ENCODE measurements at places on chromosomes 12 and 14.

GRCh38 chr12:107917912-107918800 lies 143.7 kb downstream of the ASCL4 start:
- no peak for DNase-seq

DNA sequence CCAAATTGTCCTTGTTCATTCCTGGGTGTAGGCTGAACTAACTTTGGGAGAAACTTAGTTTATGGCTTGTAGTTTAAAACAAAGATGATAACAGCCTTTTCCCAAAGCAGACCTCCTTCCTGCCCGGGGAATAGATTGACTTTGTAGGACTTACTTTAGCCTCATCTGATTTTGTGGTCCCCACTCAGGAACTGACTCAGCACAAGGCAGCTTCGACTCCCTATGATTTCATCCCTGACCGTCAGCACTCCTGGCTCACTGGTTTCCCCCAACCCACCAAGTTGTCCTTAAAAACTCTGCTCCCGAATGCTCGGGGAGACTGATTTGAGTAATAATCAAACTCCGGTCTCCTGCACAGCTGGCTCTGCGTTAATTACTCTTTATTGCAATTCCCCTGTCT lies 40.1 kb upstream of the DDHD1 start:
- no peak for DNase-seq

DNA sequence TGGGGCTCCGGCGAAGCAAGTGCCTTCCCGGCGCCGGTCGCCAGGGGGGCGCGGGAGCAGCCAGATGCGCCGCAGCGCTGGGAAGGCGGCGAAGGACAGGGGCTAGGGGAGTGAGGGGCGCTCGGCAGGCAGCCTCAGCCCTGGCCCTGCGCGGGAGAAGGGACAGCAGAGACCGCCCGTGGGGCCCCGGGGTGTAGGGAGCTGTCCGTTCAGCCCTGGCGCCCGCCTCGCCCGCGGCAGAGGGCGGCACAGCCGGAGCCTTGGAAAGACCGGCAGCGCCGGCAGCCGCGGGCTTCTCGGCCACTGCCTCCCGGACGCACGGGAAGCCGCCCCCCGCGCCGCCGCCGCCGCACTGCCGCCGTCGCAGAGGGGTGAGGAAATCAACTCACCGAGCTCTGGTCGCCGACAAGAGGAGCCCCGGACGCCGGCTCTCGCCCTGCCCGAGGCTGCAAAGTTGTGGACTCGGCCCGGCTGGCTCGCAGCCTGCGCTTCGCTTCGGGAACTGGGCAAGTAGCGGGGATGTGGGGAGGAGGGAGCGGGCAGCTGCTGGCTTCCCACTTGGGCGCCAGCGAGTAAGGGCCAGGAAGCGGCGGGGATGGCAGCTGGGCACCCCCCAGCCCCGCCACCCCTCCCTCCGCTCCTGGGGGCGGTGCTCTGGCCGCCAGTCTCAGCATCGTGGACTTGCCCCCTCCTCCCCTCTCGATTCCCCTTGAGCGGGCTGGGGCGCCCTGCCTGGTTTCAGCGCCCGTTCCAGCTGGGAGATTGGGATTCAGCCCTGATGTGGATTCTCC lies at the start of gene ZDHHC22:
ZDHHC22 (minus strand) TSS at position 578 of the 791 bp plus-strand sequence. CDS start 2,053 bp downstream, outside the sequence.
- no peak for DNase-seq

GRCh38 chr12:13472690-13473089 lies 276.2 kb downstream of the EMP1 start:
- no peak for DNase-seq

DNA sequence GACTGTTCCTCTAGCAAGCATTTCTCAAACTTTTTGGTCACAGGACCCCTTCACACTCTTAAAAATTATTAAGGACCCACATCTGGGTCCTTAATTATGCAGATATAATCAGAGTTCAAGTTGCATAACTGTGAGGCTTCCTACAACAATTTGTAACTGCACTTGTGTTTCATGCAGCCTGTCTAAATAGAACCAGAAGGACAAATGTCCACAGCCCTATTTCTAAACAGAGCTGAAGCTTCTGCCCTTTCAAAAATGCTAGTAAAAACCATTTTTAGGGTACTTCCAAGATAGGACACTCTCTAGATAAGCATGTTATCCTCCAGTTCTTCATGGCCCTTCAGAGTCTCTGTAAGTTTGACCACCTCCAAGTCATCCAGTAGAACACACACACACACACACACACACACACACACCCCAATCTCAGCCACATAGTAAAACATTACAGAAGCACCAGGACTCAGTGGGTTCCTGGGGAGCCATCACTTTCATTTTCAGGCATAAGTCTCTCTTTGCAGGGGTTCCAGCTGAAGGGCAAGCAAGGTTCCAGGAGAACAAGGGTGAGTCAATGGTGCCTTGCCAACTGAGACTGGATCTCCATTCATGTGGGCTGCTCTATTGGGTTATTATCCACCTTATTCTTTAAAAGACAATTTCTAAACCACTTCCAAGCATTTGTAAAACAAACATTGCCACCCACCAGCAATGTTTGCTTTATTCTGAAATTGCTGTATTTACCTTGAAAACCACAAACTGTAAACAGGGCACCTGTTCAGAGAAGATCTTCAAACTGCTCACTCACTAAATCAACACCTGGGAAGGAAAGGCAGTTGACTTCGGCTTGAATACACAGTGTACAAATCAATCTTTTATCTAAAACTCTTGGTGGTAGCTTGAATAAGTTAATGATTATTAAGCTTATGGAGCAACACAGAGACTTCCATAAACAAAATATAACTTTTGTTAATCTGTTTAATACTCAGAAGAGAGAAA lies 64.1 kb downstream of the ITPR2 start:
- no peak for DNase-seq

- no peak for DNase-seq
Measured at GRCh38 chr12:65510584-65511050, 232.1 kb downstream of the MSRB3 start.

DNA sequence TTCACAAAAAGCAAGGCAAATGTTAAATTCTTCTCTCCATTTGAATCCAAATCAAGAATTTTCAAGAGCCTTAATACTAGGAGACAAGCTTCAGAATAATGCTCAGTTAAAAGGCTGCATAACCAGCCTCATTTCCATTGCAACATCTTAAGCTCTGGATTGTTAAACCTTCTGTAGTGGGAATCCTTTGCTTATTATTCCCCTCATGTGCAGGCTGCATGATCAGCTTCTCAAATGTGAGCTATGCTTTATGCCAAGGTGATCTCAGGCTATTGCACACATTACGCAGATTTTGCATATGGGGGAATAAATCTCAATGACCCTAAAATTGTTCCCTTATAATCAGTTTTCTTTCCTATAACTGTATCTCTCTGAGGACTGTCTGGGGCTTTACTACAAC lies 71.7 kb upstream of the CCDC196 start:
- no peak for DNase-seq

DNA sequence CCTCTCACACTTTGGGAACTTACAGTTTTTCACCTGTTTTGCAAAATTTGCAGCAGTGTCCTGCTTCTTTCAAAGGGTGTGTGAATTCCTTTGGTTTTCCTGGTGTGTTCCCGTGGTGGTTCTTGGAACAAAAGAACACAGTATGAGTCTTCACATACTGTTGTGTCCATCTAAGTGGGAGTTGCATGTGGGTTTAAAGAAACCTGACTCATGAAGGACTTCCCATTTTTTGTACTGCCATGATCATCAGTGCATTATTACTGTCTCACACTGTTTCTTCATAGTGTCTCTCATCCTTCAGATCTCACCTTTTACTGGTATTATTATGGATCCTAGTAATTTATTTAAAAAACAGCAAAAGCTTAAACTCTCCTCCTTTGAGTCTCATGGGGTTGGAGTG lies 3.8 kb upstream of the GZMH start:
- no peak for DNase-seq

DNA sequence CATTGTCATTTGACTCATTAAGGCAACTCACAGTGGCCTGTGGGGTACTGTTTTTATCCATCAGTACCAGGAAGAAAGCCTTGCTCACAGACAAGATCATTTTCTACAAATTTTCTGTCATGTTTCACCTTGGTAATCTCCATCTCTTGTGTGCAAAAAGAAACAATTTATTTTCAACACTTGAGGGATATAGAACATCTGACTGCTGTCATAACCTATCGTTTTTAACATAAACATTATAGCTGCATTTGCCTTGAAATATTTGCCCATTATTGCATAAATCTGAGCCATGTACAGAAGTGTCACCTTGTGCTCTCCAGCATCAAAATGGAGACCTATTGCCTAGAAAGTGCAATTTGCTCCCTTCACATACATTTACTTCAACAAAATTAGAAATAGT lies 300.8 kb downstream of the NPAS3 start:
- no peak for DNase-seq

DNA sequence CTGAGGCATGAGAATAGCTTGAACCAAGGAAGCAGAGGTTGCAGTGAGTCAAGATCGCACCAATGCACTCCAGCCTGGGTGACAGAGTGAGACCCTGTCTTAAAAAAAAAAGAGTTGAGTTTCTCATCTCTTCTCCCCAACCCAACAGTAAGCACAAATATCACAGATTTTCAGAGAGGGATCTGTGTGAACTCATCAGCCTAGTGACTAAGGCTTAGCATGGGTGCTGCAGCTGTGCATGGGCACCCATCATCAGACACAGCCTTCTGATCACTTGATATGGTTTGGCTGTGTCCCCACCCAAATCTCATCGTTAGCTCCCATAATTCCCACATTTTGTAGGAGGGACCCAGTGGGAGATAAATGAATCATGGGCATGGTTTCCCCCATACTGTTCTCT lies 298.9 kb downstream of the PCNX1 start:
- no peak for DNase-seq

DNA sequence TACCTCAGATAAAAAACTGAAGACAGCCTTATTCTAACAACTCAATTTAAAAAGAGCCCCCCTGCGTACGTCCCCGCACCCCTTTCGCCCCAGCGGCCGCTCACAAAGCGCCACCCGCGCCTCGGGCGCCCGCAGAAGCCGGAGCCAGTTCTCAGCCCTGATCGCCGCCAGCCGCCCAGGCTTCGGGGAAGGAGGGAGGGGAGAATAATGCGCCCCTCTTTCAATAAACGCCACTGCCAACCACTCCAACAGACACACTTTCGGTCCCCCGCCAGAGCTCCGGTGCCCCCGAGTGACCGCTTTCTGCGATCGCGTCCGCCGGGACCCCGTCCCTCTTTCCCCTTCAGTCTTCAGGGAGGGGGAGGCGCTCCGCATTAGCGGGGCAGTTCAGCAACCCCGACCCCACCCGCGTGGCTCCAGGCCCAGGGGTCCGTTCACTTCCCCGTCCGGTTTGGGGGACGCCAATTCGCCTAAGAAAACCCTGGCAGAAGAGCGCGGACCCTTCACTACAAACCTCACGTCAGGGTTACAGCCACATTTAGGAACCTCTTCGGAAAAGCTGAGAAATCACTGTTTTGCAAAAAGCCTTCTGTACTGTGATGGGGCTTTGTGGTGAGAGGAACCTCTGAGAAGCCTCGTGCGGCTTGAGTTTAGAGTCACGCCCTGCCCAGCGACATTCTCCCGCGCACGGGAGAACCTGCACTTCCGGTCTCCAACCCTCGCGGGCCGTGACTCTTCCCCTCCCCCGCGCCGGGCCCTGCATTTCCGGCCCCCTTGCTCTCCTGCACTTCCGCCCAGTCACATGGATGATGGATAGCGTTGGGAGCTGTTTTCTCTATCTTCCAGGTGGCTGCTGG lies 18.7 kb downstream of the FOXG1 start:
- DNase-seq, result no peak

Data from cortex of kidney (tissue), 1 donor.